Mesothelial cell of epicardium (in vitro differentiated cells): ENCODE measurements at places on chromosomes 5 and 9. TPM values are rescaled to one million over a fixed set of nuclear protein-coding genes. Genes with fewer than 3 reads are reported as not detected.

The ADAMTS16 gene
- 23.7 to 27.6 TPM (median 24.3 TPM) in 3 replicates for total RNA-seq

The DNM1 gene
- 86.8 to 98.6 TPM (median 89.2 TPM) in 3 replicates for total RNA-seq

- no peak for DNase-seq
Measured at GRCh38 chr9:3743901-3744413, 218.2 kb upstream of the RFX3 start.

The SPINK6 gene
- total RNA-seq: not detected in 3 replicates

- DNase-seq: no peak
Measured at GRCh38 chr9:134182554-134183085, 18.3 kb upstream of the RNU6ATAC start.

The SPAG8 gene
- total RNA-seq: 0.89 to 1.6 TPM (median 1.4 TPM) in 3 replicates

The CEL gene
- total RNA-seq: 4.3 to 5.0 TPM (median 4.6 TPM) in 3 replicates

DNA sequence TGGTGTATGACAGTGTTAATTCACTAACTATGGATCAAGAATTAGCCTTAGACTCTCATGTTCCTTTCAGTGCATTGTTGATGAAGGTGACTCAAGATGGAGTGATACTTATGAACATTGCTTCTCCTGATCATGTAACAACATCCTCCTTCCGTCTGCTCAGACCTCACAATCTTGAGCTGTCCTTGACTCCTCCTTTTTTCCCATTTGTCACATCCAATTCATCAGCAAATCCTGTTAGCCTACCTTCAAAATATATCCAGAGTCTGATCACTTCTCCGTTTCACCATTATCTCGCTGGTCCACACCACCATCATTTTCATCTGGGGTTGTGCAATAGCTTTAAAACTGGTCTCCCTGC is 9.2 kb upstream of the SEMA6A start:
- no peak for DNase-seq

DNA sequence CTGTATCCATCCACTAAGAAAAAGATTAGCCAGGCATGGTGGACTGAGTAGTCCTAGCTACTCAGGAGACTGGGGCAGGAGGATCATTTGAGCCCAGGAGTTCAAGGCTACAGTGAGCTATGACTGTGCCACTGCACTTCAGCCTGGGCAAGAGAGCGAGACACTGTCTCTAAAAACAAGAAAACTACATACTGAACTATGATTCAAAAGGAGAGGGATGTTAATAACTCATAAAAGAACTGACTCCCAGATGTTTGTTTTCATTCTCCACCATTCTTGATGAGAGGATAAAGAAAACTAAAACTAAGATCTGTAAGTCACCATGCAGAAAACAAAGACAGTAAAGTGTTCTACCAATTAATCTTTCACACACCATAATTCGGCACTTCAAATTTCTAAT is 53.5 kb downstream of the AUH start:
- no peak for DNase-seq

The CA9 gene
- total RNA-seq: 1.1 to 2.3 TPM (median 1.7 TPM) in 3 replicates

The CDX1 gene
- total RNA-seq: 0.51 to 1.1 TPM (median 0.68 TPM) in 3 replicates

The SUSD3 gene
- 2.4 to 3.2 TPM (median 3.1 TPM) in 3 replicates for total RNA-seq

DNA sequence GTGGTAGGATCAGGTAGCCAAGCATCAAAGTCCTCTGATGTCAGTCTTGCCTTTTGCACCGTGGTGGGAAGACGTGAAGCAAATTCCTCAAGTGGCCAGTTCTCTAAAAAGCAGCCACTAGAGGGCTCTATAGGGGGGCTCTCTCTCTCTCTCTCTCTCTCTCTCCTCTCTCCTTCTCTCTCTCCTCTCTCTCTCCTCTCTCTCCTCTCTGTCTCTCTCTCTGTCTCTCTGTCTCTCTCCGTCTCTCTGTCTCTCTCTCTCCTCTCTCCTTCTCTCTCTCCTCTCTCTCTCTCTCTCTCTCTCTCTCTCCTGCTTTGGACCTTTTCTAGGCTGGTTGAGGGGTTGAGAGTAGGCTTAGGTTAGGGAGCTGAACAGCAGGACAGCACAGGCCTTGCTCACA is 13.9 kb upstream of the OSMR start:
- no peak for DNase-seq

DNA sequence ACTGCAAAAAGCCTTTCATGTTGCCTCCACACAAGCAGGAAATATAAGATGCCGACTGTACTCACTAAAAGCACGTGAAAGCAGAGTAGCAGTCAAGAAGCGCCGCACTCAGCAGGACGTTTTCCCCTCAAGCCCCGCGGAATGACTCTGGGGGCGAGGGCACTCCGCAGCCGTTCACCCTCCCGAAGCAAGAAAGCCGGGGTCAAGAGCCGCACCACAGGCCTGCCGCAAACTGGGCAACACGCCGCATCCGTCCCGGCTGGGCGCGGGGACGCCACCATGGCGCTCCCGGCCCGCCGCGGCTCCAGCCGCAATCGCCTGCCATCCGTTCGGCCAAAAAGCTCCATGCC is 364 bp downstream of the RPS6 start:
- peak; percentile 23 for DNase-seq

GRCh38 chr5:74319076-74319475 is 321.5 kb downstream of the ENC1 start:
- no peak for DNase-seq
